ENCODE measurements at places on chromosomes 11 and 22.

DNA sequence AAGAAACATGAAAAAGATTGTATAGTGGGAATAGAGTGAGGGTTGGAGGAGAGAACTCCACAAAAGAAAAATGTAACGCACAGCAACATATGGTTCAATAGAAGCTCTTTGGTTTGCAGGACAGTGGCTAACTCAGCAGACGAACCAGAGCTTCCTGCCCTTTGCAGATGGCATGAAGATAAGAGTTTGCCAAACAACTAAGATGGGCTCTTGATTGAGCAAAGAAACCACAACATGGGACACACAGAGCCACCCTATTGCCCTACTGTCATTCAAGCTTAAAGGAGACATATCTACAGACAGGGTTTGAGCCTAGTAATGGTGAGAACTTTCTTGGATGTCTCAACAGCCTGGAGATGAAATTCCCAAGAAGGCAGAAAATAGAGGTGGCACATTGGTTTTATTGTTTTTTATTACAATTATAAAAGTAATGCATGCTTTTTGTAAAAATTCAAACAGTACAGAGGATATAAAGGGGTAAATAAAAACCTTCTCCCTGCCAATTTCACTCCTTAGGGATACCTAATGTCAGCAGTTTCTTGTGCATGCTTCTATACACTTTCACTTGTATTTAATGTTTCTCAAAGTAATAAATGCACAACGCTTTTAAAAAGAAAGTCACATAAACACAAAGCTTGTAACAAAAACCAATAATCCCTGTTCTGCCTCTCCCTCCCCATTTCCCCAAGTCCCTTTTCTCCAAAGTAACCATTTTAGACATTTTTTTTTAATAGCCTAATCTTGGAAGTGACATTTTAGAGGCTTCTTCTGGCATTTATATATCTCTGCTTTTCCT is 63.7 kb downstream of the COPB1 start:
- DNase-seq, result no peak

- no peak for DNase-seq
Observed at GRCh38 chr11:65478388-65479183, 20.3 kb upstream of the MALAT1 start.

- no peak for DNase-seq
Observed at GRCh38 chr11:133997554-133997953, 40.8 kb upstream of the IGSF9B start.

- DNase-seq, result no peak
Observed at GRCh38 chr11:107157809-107158187, 139.5 kb upstream of the GUCY1A2 start.

GRCh38 chr11:108819957-108820356 is 155.1 kb downstream of the DDX10 start:
- DNase-seq, result no peak

DNA sequence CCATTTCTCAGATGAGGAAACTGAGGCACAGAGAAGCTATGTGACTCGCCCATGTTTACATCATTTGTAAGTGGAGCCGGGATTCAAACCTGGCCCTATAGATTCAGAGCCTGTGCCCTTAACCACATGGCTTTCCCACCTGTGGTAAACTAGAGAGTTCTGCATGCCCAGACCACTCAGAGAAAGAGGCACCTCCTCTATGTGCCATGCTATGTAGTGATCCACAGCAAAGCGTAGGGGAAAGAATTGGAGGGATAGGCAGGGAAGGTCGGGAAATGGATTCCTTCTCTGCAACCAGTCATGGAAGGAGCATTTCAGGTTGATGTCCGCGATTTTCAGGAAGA is 15.4 kb upstream of the POU2AF2 start:
- DNase-seq, result no peak

GRCh38 chr11:112222303-112222702 is 3.9 kb upstream of the PTS start:
- no peak for DNase-seq

DNA sequence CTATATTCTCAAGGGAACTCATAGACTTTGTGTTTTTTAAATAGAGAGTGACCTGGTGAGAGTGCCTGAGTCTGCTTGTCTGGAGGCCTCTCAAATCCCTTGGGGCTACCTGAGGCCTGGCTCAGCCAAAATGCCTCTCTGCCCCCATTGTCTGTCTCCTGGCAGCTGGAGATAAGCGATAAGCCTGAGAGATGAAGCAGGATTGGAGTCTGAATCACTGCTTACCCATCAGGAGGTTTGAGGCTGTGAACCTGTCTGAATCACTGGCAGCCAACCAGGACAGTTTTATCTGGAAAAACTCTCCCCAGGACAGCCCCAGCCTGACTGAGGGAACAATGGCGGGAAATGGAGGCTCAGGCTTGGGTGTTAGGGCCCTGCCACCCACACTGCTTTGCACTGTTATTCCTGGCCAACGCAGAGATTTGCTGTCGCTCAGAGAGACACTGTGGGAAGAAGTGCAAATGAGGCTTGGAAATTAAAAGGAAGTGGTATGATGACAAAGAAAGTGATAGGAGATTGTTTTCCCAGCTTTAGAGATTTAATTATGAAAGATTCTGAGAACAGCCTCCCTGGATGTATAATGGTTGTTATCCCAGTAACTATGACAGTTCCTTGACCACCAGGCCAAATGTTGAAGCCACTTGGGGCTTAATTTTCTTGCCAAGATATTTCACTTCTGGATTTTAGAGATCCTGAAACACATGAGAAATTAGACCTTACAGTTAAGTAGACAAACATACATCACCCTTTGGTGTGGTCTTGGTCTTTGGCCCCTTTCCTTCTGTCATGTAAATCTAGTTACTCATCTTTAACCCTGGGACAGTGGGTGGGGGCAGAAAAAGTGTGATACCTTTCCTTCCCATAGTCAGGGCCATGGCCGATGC is 102.1 kb downstream of the RASSF10 start:
- no peak for DNase-seq

DNA sequence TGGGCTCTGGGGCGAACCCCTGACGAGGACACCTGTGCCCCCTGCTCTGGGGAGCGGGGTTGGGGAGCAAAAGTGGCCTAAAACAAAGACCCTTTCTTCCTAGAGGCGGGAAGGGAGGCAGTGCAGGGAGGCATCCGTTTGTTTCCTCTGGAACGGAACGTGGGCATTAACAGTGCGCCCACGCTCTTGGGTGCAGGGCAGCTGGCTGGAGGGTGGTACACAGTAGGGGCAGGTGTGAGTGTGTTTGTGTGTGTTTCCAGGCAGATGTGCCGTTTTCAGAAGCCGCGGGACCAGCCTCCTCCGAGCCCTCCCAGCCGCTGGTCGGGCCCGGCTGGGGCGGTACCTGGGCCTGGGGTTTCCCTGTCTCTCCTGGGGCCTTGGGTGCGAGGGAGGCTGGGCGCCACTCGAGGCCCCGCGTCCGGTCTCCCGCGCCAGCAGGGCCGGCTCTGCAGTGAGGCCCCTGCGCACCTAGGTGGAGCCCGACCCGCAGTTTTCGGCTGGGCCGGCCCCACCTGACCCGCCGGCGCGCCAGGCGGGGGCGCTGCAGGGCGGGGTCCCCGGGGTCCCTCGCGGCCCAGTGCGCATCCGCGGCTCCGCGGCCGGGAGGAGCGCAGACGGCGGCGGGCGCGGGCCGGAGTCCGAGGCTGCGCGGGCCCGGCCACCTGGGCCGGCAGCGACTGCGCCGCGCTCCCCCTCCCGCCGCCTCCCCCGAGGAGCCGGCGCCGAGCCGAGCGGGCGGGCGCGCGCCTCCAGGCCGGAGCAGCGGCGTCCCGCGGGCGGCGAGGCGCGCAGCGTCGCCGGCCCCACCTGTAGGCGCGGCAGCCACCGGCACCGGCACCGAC is 1252.7 kb downstream of the BRD1 start:
- no peak for DNase-seq

DNA sequence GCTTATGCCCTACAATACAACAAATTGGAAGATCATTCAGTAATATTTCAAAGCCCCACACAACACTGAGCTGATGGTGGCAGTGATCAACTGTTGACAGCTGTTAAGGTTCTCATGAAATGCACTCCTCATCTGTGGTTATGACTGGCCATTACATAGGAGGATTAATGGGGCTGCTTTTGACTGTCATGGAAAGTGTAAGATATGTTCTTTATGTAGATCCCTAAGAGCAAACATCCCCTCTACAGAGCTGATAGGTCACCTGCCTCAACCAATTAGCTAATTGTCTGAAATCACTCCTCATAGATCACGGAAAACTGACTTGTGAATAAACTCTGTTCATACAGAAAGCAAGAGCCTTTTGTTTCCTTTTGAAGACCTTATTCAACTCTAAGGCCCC is 78.1 kb downstream of the GAB2 start:
- DNase-seq, result no peak

DNA sequence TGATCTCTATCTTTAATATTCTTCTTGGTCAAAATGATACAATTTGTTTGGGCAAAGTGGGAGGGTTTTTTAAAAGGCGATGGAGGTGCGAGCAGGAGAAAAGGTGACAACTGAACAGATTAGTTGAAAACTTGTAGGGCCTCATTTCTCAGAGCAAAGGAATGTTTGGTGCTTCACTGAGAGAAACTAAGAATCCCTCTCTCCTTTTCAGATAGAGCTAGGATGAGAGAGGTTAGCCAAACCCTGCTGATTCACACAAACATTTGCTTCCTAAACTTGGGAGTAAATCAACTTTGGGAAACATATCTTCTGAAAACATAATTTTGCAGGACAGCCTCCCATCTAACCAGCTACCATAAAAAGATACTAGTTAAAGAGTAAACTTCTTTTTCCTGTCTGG is 57.0 kb downstream of the PHF21A start:
- DNase-seq, result no peak

DNA sequence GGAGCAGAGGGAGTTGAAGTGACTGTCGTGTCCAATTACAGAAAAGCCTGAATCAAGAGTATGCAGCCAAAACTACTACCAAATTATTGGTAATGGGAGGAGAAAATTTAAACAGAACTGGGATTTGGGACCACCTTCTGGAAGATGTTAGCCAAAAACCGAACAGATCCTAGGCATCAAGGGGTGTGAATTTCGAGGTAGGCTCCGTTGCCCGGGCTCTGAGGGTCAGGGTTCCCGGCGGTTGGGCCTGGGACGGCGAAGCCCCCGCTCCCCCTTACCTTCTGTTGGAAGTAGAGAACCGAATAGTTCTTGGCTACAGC is 313 bp downstream of the PRCP start:
- DNase-seq, result no peak

- no peak for DNase-seq
Observed at GRCh38 chr11:87405356-87405755, 367.6 kb downstream of the TMEM135 start.

GRCh38 chr11:73200256-73200655 is 17.8 kb upstream of the P2RY2 start:
- no peak for DNase-seq

DNA sequence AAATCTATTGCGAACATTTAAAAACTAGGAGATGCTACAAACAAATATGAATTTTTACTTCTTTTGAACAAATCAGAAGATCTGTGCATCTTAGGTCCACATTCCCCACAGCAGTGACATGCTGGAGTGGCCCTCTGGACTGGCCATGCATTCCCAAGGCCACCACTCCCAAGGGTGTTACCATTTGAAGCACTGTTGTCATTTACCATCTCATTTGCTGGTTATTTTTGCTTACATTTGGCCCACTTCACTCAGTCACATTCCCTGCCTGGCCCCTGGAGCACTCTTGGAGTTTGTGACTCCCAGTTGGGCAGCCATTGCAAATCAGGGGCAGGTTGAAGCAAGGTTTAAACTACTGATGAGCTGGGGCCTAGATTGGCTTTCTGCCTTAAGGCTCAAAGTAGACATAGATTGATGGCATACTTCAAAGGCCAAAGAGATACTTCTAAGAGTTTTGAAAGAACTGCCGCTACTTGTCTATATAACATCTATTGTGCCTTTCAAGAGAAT is 8.5 kb upstream of the ZNRF3 start:
- no peak for DNase-seq

DNA sequence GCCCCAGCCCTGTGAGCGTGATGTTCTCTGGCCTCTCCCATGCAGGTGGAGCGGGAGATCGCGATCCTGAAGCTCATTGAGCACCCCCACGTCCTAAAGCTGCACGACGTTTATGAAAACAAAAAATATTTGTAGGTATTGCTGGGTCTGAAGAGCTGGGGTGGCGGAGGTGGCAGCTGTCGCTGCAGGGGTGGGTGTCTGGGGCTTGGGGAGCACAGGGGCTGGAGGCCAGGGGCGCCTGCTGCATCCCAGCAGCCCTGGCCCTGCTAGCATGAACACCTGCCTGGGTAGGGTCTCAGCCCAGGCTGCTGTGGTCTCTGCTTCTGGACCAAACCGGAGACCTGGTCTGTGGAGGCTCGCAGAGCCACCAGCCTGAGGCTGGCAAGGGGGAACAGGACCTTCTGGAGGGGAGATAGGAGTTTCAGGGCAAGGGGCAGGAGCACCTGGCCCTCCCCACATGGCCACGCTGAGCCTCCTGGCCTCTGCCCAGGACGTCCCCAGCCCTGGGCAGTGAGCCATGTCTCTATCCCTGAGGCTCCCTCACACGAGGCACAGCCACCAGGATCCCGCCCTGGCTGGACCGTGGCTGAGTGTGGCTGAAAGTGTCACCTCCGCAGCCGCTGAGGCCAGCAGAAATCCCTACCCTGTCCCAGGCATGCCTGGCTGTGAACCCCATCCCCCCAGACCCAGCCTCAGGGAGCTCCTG is 48.2 kb downstream of the MOB2 start:
- DNase-seq, result no peak

DNA sequence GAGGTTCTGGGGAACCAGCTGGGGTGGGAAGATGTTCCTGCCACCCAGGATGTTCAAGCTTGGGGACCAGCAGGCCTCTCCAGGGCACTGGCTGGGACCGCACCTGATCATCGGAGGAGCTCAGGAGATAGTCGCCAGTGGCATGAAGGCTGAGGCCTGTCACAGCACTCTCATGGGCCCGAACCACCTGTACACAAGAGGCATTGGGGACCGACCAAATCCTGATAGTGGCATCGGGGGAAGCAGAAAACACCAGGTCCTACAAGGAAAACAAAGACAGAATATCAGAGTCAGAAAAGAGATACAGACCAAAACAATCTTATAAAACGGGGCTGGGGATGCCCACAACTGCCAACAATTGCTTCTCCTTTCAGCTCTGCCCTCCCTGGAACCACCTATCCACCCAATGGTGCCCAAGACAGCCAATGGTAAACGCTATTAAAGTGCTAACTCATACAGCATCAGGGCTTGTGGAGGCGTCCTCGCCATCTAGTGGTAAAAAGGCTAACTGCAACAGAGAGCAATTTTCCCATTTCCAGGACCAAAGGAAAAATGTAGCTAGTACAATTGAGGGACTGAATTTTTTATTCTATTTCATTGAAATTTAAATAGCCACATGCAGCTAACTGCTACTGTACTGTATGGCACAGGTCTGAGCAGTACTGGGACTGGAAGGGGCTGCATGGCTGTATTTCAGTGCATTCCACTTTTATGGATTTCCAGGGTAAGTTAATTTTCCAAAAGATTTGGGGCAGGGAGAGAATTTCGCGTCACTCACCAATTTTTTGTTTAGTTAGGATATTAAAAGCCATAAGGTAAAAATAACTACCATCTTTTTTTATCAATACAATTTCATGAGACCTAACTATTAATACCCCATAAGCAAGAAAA is 7.1 kb downstream of the PRPF19 start:
- DNase-seq, result no peak
